ENCODE measurements at places on chromosomes 7 and 10.

DNA sequence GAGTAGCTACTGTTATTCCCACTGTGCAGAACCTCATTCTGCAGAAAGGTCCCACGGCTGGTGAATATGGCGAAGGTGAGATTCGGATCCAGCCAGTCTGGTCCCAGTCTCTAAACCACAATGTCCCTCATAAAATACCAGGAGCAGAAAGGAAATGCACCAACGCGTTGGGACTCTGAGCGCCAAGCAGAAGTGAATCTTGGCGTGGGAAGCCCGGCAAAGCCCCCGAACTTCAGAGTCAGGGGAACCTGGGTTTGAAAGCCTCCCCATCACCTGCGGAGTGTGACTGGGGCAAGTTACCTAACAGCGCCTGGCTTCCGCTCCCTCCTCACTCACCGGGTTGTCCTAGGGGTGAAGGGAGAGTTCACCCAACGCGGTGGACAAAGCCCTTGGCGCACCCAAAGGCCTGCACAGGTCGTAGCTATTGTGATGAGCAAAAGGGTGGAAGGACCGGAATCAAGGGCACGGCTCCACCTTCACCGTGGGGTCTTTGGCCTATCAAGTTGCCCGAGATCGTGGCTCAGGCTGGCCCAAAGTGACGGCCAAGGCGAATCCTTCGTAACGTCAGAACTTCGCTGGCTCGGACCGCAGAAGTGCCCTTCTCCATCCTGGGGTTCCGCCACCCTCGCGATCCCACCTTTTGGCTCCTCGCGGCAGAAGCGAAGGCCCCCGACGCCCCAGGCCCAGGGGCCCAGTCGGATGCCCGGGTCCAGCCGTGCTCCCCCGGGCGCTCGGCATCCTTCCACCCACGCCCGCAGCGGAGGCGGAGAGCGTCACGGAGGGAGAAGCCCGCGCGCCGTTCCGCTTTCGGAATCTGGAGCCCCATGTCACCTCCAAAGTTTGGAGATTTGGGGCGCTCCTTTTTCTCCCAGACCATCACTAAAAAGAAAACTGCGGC is 811 bp downstream of the RGS10 start:
- DNase-seq = peak; percentile 29

GRCh38 chr10:68526634-68527307 is 552 bp downstream of the SLC25A16 start:
- no peak for DNase-seq

GRCh38 chr7:118846977-118847376 is 622.5 kb downstream of the ANKRD7 start:
- DNase-seq = no peak

GRCh38 chr10:105094048-105094447 is 453.0 kb downstream of the SORCS3 start:
- no peak for DNase-seq

DNA sequence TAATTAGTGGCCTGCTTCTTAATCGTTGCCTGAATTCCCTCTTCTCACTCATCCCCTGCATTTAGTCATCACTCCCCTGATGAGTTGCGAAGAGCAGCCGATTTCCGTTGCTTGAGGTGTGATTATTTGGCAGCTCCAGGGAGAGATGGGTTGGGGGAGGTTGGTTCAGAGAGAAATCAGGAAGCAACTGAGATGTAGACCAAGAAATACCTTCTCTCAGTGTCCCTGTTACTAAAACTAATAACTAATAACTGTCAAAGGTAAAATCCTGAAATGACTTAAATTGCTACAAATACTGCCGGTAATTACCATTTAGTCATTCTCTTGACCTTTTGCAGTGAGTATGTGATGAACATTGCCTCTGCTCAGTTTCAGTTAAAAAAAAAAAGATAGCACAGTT is 76.9 kb downstream of the ELMO1 start:
- DNase-seq = no peak

GRCh38 chr10:32621969-32622368 is 176.0 kb downstream of the CCDC7 start:
- DNase-seq = no peak

- DNase-seq = no peak
These were observed 2.1 kb upstream of the FMC1 start for GRCh38 chr7:139339025-139339424.

GRCh38 chr7:41098846-41099245 is 604.0 kb downstream of the INHBA start:
- DNase-seq = no peak

DNA sequence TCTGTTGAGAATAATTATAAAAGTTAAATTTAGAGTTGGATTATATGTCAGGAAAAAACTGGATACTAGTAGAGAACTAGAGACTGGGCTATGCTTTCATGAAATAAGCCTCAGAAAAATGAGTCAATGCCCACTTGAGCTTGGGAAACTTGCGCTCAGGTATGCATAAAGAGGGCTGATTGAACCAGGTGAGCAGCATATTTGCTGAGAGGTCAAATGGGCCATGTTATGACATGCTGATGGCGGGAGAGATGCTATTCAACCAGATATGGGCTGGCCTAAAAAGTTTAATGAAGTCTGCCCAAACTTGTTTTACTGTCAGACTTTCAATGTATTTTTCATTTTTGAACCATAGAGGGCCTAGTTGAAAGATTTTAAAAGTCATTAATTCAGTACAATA is 837.6 kb upstream of the GHITM start:
- DNase-seq = no peak

DNA sequence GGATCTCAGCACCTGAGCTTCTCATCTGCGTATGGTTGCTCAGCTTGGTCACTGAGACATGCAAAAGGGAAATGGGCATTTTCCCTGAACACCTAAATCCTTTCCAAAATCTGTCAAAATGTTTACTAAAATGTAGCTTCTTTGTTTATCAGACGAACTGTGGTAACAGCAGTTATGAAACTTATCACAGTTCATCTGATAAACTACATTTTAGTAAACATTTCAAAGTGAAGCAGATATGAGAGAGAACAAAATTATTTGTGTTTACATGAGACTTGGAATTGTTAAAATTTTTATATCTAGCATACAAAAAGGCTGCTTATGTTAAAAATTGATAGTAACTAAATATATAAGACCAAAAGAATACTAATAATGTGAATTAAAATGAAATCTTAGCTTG is 573.4 kb upstream of the C7orf33 start:
- DNase-seq = no peak

DNA sequence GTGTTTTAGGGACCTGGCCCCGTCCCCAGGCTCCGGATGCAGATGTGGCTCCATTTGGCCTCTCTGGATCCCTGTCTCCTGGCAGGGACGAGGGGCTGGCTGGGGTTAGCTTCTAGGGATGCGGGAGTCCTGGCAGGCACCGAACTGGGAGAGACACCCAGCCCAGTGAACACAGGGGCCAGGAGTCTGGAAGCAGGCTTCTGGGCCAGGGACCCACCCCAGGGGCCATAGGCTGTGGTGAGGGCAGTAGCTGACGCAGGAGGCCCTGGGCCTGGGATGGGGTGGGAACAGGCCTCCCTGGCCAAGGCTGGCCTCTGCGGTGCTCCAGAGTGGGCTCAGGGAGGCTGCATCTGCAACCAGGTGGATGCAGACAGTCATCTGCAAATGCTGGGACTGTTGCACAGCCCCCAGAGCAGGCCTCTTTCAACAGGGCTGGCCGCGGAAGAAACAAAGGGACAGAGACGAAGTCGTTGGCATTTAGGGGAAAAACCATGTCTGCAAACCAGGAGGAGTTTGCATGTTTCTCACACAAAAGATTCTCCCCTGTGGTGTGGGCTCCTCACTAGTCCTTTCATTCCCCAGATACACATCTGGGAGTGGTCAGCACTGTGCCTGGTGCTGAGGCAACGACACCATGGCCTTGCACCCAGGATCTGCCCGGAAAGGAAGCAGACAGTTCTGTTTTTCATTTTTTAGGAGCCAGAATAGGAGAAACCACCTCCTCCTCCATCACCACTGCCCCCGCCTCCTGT is 36.4 kb upstream of the ZNF488 start:
- DNase-seq = no peak

- no peak for DNase-seq
These were observed 104.0 kb downstream of the FAM107B start for GRCh38 chr10:14670551-14671240.

- no peak for DNase-seq
These were observed 33.0 kb downstream of the SRPK2 start for GRCh38 chr7:105355701-105356100.

- DNase-seq = no peak
These were observed 735 bp downstream of the JCAD start for GRCh38 chr10:30058570-30059132.

DNA sequence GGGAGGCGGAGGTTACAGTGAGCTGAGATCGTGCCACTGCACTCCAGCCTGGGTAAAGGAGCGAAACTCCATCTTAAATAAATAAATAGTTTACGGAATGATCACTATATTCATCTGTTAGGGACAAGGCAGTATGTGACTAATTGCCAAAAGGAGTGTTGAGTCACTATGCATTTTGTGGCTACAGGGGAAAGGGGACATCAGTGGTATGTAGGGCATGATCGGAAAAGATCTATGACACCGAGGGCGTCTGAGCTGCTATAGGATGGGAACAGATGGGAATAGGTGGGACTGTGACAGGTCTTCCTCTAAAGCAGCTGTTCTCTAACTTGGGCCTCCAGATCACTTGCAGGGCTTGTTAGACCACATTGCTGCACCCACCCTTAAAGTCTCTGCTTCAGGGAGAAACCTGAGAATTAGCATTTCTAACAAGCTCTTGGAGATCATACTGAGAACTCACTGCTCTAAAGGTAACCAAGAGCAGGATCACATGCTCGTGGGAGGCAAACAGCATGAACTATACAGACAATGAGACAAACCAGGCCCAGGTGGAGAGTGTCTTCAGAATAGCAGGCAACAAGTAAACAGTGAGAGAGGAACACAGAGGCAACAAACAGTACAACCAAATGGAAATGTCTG is 65.1 kb upstream of the ITGA8 start:
- no peak for DNase-seq

GRCh38 chr7:120979765-120980499 is 8.6 kb upstream of the CPED1 start:
- DNase-seq = peak; percentile 38

Measured in hematopoietic multipotent progenitor cell treated with erythropoietin and hydrocortisone succinate and interleukin-3 and kit ligand, for 8 days (in vitro differentiated cells).